ENCODE measurements at places on chromosomes 12 and 14.

- no peak for DNase-seq
Measured at GRCh38 chr14:78666336-78667056, 496.3 kb downstream of the NRXN3 start.

- DNase-seq = no peak
Measured at GRCh38 chr14:60722357-60723115, 1.6 kb downstream of the SIX4 start.

DNA sequence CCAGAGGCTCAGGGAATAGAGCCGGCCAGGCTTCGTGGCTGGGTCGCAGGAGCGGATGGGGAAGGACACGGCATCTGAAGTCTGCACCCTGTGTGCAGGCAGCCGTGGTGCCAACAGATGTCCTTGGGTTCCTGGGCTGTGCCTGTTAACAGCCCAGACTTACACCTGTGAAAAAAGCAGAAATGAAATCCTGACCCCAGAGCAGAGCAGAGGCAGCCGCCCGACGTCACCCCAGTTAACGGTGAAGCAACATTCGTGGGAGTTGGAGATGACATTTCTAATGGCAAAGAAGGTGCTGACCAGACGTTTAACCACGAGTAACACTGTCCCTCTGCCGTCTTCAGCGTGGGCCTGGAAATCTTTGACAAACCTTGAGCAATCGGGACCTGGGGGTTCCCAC lies 200.3 kb upstream of the DIO3 start:
- DNase-seq = no peak

DNA sequence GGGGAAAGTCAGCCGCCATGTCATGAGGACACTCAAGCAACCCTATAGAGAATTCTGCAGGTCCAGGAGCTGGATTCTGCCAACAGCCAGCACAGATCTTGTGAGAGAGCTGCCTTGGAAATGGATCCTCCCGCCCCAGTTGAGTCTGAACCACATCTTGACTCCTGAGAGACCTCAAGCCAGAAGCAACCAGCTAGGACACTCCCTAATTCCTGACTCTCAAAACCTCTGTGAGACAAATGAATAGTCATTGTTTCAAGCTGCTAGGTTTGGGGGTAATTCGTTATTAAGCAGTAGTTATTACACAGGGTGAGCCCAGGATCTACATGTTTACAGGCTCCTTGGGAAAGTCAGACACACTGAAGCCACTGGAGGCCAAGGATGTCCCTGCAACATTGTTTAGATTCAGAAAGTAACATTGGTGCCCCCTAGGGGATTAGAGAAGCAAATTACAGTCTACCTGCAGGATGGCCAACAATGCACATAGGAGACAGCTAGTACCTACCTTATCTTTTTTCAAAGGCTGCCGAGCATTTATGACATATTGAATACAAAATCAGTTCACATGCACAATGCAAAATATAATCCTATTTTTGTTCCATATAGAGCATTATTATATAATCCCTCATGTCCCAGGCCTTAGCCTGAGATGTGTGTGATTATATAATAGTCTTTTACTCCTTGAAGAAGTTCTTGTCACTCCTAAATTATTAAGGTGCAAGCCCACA lies 57.9 kb upstream of the FICD start:
- DNase-seq = no peak

DNA sequence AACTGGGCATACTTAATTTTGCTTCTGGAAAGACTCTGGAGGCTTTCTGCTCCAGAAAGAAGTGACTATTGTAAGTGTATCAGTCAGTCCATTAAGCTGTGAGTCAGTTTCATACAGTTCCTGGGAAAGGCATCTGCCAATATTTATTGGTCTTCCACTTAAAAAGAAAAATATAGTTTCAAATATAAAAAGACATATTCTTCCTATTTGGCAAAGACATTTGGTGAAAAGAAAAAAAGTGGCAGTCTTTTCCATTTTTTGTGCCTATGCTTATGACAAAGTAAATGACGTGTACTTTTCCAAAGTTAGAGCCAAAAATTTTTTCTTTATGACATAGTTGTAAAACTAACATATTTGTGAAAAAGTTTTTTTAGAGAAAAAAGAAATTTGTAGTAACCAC lies 12.3 kb downstream of the TMEM30B start:
- DNase-seq = no peak

DNA sequence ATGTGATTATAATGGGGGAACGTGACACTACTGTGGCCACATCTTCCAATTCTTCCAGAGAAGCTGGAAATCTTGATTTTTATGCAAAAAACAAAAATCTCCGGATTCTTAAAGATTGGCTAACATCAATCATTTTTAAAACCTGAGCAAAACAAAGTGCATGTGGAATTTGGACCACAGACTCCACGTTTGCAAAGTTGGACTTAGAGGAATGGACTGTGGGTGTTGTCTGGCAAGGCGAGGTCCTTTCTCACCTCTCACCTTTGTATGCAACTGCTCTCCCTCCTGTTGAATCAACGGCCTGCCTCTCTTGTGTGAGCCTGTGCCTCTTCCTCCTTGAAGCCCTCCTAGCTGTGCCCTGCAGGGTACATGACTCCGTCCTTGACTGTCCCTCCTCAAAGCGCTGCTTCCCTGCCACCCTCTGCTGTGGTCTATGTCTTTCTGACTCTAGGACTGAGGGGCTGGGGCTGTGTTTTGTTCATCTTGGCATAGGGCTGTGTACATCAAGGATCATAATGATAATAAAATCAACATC lies 122.4 kb downstream of the PHETA1 start:
- DNase-seq = no peak

- DNase-seq = no peak
Measured at GRCh38 chr12:108729612-108730364, 1.5 kb downstream of the CORO1C start.

- no peak for DNase-seq
Measured at GRCh38 chr14:68269136-68269927, 449.8 kb downstream of the RAD51B start.

DNA sequence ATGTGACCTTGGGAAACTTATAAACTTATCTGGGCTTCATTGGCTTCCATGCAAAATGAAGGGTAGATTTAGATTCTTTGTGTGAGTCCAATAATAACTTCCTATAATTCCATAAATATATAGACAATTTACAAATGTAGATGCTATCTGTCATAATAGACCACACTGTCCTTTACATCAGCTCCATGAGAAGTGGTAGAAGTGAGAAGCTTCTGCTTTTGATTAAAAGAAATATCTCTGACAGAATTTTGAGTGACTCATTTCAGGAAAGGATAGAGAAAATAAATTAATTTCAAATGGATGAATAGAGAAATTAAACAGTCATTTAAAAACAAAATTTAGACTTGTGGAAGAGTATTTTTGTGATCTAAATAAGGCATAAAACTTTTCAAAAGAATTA lies 329.7 kb upstream of the ATP2B1 start:
- no peak for DNase-seq

DNA sequence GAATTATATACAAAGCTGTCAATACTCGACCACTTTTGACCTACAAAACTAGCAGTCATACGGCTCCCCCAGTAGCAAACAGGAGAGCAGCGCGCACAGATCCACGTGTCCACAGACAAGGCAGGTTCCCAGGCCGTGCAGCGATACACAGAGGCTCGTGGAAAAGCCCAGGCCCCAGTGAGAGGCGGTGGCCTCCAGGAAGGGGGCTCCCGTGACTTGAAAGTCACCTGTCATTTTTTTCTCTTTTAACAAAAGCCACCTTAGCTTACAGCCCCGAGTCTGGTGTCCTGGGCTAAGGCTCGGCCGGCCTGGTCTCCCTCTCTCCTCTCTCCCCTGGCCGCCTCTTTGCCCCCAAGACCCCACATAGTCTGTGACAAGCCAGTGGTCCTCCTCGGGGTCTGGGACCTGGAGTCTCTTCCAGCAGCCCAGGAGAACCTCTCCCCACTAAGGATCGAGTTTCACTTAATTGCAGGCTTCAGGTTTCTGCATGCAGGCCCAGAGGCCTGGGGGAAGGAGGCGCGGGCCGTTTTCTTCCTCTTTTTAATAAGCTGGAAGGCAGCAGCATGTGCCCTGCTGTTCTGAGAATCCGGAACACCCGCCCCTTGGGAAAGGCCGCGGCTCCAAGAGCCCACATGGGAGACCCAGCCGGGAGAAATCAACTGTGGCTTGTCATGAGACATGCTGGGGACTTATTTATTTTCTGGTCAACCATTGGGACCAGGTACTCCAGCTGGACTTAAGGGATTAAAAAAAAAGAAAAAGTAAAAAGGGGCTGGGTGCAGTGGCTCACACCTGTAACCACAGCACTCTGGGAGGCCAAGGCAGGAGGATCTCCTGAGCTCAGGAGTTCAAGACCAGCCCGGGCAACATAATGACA lies 15.9 kb downstream of the NCOR2 start:
- DNase-seq = no peak

- no peak for DNase-seq
Measured at GRCh38 chr12:82810568-82810967, 123.9 kb downstream of the TMTC2 start.

GRCh38 chr14:97824218-97824617 lies 1027.0 kb downstream of the VRK1 start:
- DNase-seq = no peak

DNA sequence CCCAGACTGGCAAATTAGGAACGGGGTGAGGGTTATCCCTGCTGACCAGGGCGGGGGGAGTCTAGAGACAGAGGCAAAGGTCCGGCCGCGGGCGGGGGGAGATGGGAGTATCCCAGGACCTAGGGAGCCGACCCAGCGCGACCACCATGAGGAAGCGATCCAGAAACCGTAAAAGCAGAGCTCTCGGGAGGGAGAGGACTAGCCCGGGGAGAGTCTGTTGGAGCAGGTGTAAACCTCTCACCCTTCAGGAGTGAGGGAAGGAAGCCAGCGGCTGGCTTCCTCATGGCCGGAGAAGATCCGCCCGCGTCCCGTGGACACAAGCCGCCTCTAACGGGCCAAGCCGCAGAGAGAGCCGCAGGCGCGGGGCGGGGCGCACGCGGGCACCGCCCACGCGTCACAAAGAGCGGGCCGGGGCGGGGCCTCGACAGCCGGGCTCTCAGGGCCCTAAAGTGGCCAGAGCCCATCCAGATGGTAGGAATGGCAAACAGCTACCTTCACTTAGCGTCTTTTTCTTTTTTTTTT lies at the start of gene ACRBP:
Gene ACRBP, minus strand, starts transcription at position 350 of the 522 bp plus-strand sequence. Its CDS starts 66 bp downstream, at position 284.
- no peak for DNase-seq

- DNase-seq = no peak
Measured at GRCh38 chr12:16524378-16524777, 81.6 kb downstream of the LMO3 start.

GRCh38 chr12:22626406-22626805 lies 1.4 kb downstream of the ETNK1 start:
- no peak for DNase-seq

- DNase-seq = no peak
Measured at GRCh38 chr14:85195872-85196477, 334.0 kb upstream of the FLRT2 start.

- DNase-seq = no peak
Measured at GRCh38 chr12:253116-253831, 9.4 kb downstream of the SLC6A13 start.

DNA sequence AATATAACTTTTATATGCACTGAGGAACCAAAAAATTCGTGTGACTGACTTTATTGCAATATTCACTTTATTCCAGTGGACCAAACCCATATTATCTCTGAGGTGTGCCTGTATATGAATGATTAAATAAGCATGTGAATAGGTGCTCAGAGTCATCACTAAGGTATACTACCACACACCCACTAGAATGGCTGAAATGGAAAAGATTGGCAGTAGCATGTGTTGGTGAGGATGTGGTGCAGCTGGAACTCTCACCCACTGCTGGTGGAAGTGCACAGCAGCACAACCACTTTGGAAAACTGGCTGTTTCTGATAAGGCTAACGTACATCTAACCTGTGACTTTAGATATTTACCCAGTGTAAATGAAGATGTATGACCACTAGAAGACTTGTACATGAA lies 36.8 kb downstream of the GOLGA5 start:
- no peak for DNase-seq

DNA sequence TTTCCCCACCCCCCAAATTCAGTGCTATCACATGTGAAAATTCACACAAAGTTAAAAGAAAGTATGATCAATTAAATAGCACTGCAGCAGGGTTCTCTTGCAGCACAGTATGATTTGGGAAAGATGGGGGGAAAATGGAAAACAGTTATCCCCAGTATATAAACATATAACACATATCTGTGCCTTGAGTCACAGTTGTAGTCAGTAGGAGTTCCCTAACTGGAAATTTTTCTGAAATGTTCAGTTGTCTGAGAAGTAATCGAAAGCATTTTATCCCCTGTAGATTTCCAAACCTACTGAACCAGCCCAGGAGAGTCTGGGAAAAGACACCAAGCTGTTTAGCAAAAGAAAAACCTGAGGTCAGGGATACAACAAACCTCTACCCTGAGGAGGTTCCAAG lies 47.0 kb downstream of the C12orf50 start:
- no peak for DNase-seq

- no peak for DNase-seq
Measured at GRCh38 chr12:63066136-63066535, 84.9 kb downstream of the AVPR1A start.

GRCh38 chr14:31530136-31530535 lies 31.1 kb upstream of the NUBPL start:
- DNase-seq = no peak

- no peak for DNase-seq
Measured at GRCh38 chr12:92000597-92000996, 145.0 kb downstream of the BTG1 start.

- no peak for DNase-seq
Measured at GRCh38 chr14:94170136-94170535, 4.0 kb upstream of the PPP4R4 start.

- DNase-seq = no peak
Measured at GRCh38 chr12:13390381-13390861, 193.9 kb downstream of the EMP1 start.

DNA sequence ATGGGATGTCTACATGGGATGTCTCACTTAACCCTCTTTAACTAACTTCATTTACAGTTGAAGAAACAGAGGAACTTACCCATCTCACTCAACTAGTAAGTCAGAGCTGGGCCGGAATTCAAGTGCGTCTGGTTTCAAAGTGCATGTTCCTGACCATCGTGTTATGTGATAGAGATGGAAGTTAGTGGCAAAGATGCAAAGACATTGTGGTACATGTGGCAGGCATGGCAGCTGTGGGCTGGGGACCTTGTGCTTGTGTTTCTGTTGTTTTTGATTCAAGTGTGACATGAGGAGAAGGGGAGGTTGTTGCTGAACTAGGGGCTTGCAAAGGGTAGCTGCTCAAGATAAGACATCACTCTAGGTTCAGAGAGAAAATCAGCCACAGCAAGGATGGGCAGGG lies 2.3 kb upstream of the KRT74 start:
- DNase-seq = no peak

DNA sequence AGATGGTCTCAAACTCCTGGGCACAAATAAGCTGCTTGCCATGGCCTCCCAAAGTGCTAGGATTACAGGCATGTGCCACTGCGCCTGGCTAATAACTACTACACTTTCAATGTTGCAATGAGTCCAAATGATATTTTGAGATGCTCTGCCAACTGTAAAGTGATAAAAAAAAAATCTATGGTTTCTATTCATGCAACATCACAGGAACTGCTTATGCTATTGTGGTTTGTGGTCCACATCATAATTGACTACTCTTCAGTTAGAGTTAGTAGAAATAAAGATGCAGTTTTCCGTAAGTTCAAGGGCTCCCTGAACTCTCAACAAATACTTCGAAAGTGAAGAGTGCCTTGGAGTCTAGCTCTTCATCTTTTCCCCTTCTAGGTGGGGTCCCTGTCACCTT lies 239.4 kb downstream of the C12orf75 start:
- DNase-seq = no peak

All from esophagus squamous epithelium (tissue), 5 donors.